ENCODE measurements at places on chromosomes 4 and X.
A peak's percentile ranks its signal among the peaks of the same experiment; 100 is the strongest.

DNA sequence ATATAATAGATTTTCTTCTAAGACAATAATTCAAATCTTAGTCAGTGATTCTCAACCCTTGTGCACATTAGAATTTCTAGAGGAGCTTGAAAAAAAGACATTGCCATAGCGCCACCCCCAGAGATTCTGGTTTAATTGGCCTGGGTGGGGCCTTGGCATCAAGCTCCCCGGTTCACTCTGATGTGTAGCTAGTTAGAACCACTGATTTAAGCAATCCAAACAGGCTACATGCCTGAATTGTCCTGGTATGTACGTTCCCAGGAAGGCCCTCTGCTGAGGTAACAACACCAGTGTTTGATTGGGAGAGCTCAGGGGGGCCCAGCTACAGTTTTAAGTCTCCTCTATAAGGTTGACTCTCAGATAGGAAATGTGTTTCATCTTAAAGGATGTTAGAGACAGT lies 1.3 kb upstream of the ATP10D start:
- no peak for DNase-seq

GRCh38 chr4:37415845-37416369 lies 171.4 kb downstream of the NWD2 start:
- no peak for DNase-seq

DNA sequence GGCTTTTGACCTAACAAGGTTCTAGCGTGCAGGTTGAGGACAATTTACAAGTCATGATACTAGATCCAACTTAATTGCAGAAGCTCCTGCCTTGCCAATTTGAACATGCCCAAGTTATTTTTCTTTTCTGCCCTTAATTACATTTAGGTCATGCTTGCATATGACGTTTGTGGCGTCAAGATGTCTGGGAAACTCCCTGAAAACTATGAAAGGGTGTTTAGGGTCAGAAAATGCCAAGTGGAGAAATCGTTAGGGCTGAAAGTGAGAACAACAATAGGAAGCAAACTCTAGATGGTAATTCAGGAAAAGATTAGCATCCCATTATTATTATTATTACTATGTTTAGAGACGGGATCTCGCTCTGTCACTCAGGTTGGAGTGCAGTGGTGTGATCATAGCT lies 38.2 kb upstream of the PLAC8 start:
- DNase-seq: no peak

DNA sequence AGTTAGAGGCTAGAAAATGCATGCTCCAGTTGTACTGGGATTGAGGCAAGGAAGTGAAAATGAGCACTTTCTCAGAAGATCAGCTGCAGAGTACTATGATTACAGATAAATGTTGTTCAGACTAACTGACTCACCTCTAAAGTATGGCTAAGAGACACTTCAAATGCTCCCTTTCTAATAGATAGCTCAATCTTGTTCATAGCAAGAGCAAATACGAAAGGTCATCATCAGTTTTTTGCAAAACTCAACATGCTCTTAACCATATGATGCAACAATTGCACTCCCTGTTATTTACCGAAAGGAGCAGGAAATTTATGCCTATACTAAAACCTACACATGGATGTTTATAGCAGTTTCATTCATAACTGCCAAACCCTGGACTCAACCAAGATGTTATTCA lies 838.4 kb upstream of the INTU start:
- DNase-seq: no peak

GRCh38 chr4:1599026-1599481 lies 85.1 kb downstream of the FAM53A start:
- no peak for DNase-seq

GRCh38 chr4:27577951-27578350 lies 717.3 kb downstream of the STIM2 start:
- DNase-seq: no peak

DNA sequence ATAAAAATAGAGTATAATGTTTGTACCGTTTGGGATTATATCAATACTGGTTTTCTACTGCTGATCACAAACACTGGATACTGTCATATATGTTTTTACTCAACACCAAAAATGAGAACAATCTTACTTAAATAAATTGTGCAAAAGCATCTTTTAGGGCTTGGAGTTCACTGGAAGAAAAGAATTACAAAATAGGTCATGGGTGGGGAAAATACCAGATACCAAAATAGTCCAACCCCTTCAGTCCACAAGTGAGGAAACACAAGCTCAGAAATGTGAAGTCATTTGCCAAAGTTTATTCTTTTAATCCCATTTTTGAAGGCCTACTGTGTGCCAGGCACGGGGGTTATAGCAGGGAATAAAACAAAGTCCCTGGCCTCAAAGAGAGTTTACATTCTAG lies 64.4 kb downstream of the ADGRG2 start:
- DNase-seq: no peak

- DNase-seq: no peak
Measured at GRCh38 chr4:7063362-7063761, 4.5 kb downstream of the GRPEL1 start.

GRCh38 chrX:43679778-43680177 lies 23.7 kb downstream of the MAOA start:
- no peak for DNase-seq

DNA sequence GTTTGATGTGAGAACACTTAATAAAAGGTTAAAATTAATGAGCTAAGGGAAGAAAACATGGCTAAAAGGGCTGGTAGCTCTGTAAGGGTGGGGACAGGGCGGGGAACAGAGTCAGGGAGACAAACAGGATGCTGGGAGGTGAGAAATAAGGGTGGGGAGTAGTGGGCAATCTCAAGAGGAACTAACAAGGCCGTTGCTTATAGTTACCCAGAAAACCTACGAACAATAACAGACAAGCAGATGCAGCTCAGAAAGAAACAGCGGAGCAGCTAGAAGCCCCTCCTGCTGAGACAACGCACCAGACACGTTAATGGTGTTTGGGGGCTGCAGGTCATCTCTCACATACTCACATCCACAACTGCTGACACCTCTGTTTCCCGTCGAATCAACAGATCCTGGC lies 9.7 kb upstream of the KLF3 start:
- no peak for DNase-seq

GRCh38 chr4:2837110-2837903 lies 6.3 kb upstream of the ADD1 start:
- DNase-seq: no peak

- no peak for DNase-seq
Measured at GRCh38 chr4:185792384-185793115, 19.4 kb downstream of the SORBS2 start.

DNA sequence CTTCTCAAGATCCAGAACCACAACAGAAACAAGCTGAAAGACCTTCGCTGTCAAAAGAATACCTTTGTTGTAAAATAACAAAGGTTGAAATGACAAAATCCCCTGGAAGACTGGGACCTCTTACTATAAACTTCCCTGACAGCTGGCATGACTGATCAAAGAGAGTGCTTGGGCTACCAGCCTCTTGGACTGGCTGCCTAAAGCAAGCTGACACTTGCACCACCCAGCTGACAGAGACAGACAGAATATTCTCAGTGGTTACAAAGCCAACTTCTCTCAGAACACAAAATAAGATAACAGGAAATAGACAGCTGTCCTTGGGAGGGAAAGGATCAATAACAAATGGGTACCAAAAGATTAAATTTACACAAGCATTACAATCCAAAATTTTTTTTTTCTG lies 241.7 kb upstream of the SPOCK3 start:
- no peak for DNase-seq

GRCh38 chrX:129559783-129560182 lies 19.7 kb downstream of the OCRL start:
- DNase-seq: no peak

DNA sequence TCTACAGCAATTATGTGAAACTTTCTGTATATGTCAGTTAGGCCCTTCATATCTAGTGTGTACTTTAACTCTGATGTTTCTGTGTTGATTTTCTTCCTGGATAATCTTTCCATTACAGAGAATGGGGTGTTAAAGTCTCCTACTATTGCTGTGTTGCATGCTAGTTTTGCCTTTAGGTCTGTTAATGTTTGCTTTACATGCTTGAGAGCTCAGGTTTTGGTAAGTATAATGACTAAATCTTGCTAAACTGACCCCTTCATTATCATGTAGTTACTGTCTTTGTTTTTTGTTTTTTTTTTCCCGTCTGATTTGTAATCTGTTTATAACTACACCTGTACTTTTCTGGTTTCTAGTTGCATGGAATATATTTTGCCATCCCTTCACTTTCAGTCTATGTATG lies 63.6 kb upstream of the UGT2B15 start:
- DNase-seq: no peak

GRCh38 chr4:165678236-165678935 lies 194.7 kb upstream of the TLL1 start:
- DNase-seq: no peak

- DNase-seq: peak; percentile 2
Measured at GRCh38 chrX:53261355-53261972, 19.9 kb downstream of the IQSEC2 start.

GRCh38 chr4:52241916-52242315 lies 190.8 kb downstream of the SPATA18 start:
- no peak for DNase-seq

GRCh38 chrX:118347131-118347530 lies 1.2 kb downstream of the WDR44 start:
- no peak for DNase-seq

- DNase-seq: no peak
Measured at GRCh38 chr4:105122350-105122749, 24.3 kb upstream of the TET2 start.

- no peak for DNase-seq
Measured at GRCh38 chrX:69136546-69137331, 28.5 kb downstream of the PJA1 start.

GRCh38 chrX:15815779-15816437 lies 25.6 kb downstream of the ZRSR2 start:
- DNase-seq: no peak

DNA sequence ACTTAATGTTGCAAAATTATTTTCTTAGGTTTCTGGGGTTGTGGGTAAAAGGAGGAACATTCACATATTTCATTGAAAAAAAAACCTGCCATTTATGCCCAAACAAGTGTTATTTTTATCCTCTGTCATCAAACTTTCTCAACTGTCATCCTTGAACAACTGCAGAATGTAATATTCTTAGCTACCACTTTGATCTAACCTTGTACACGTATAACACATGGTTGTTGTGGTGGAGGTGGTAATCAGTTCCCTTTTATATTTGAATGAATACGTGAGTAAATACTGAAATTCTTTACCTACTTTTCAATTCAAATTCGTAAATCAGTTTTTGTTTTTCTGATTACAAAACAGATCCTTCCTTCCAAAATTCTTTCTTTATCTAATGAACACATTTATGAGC lies 3.8 kb upstream of the AMMECR1 start:
- DNase-seq: no peak

DNA sequence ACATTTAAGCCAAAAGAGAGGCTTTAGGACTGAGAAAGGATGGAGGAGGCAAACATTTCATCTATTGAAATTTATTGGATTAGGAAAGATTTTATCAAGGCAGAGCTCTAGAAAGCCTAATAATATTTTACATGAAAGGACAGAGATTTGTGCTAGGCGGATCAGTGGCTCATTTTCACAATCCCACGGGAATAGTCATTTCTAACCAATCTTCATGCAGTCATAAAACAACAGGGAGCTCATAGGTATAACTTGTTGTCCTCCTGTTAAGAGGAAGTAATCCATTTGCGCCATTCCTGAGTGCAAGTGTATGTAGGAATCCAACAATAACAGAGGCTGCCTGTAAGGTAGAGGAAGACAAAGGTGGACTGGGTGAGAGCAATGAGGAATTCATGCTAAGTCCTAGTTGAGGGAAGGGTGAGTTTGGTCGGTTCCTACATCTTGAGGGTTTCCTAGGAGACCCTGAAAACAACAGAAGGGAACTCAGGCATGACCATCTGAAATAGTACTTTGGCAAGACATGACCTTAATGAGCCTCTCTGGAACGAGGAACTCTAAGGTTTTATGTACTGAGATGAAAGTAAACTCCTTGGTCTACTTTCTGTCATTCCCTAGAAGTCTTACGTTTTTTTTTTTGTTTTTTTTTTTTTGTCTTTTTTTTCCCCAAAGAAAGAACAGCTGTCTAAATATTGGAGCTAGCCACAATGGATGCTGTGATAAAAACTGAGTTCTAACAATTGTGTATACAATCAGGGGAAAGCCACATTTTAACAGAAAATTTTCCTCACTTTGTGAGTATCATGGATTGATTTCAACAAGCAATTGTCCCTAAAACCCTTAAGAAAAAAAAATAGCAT lies 89.7 kb downstream of the GEMIN8 start:
- DNase-seq: no peak

- no peak for DNase-seq
Measured at GRCh38 chr4:7767966-7768365, 171.7 kb downstream of the AFAP1 start.

DNA sequence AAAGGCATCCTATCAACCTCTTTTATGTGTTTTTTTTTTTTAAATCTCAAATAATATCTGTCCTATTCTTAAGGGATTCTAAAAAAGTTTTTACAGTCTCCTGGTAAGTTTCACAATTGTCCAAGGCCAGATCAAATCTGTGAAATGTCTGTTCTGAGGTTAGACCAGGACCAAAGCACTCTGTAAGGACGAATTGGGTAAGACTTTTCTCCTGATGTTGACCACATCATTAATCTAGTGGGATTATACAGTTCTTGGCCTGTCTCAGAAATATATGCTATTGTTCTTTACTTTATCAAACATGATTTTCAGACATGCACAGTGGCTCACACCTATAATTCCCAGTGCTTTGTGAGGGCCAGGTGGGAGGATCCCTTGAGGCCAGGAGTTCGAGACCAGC lies 45.8 kb upstream of the TMEM131L start:
- DNase-seq: no peak

GRCh38 chr4:52052475-52052780 lies 1.3 kb downstream of the SPATA18 start:
- no peak for DNase-seq

DNA sequence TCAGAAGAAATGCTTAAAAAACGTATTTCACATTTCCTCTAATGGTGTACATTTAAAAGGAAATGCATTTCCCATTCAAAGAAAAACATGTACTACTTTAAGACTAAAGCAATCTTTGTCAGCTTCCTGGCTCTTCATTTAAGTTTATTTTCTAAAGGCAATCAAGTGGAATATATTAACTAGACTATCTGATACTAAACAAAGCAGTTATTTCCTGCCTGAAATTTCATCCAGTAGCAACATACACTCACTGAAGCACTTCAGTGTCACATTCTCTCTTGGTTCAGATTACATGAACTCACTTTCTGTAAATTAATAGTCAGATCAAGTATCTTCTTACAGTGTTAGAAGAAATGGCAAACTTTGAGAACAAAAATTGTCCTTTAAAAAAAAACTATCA lies 42.5 kb downstream of the LRBA start:
- no peak for DNase-seq

Data from stimulated activated CD4-positive, alpha-beta T cell treated with anti-CD3 and anti-CD28 coated beads, Interleukin-4, amount 100 ng/mL, for 4 hours (primary cell).